Activated naive CD4-positive, alpha-beta T cell (primary cell): ENCODE measurements at places on chromosomes 16 and 17.

DNA sequence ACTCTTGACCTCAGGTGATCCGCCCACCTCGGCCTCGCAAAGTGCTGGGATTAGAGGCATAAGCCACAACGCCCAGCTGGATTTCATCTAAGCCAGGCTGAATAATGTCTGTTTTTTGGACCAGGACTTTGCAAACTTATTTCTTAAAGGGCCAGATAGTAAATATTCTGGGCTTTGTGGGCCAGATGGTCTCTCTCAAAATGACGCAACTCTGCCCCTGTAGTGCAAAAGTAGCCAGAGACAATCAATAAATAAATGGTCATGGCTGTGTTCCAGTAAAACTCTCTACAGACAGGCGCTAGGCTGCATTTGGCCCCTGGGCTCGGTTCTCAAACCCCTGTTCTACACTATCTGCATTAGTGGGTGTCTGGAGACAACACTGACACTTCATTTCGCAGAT, 121.9 kb upstream of the CDH13 start:
- no peak for DNase-seq

DNA sequence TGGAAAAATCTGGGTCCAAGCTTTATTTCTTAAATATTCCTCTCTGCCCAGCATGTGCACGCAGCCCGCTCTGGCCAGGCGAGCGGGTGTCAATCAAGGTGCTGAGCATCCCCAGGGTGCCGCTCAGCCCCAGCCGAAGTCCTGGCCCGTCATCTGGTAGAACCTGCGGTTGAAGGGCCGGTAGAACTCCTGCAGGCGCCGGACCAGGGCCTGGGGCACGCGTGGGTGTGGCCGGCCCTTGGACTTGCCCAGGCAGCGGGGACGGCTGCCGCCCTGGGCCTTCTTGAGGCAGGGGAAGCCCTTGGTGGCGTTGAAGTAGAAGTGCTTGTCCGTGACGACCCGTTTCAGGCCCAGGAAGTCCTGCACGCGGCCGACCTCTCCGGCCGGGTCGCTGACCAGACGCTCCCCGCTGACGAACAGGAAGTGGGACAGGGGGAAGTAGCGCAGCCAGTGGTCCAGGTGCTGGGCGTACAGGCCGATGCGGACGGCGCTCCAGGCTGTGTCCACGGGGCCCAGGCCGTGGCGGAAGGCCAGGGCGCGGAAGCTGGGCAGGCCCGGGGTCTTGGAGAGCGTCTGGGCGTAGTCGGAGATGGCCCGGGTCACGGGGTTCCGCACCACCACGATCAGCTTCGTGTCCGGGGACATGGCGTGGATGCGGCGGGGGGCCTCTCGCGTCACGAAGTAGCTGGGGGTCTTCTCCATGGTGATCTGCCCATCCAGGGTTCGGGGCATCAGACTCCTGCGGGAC, 6.6 kb downstream of the HS3ST6 start:
- DNase-seq, result no peak

- DNase-seq, result no peak
Observed at GRCh38 chr16:74305281-74305680, 8.7 kb downstream of the PSMD7 start.

DNA sequence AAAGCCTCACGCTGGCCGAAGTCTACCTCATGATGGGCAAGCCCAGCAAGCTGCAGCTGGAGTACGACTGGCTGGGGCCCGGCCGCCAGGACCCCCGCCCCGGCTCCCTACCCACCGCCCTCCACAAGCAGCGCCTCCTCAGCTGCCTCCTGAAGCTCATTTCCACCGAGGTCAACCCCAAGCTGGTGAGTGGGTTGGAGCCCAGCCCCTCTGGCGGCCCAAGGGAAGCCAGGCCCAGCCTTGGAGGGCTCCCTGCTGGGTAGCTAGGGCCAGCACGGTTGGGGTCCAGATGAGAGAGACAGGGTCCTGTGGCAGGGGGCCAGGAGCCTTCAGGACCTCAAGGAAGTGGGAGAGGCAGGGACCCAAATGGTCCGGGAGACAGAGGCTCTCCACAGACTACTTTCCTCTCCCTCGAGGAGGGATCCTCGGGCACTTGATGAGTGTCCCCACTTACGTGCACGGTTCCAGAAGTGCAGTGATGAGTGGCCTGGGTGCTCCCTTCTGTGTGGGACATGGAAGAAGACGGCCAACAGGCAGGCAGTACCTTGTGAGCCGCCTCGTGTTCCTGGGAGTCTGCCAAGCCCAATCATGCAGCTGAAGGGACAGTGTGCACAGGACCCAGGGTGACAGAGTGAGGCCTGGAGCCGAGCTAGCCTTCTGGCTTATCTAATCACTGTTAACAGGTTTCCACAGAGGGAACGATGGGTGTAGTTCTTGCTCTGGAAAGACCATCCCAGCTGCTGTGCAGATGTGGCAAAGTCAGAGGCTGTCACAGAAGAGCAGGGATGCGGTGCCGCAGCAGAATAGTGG, 21.1 kb upstream of the JPT2 start:
- DNase-seq, result no peak

DNA sequence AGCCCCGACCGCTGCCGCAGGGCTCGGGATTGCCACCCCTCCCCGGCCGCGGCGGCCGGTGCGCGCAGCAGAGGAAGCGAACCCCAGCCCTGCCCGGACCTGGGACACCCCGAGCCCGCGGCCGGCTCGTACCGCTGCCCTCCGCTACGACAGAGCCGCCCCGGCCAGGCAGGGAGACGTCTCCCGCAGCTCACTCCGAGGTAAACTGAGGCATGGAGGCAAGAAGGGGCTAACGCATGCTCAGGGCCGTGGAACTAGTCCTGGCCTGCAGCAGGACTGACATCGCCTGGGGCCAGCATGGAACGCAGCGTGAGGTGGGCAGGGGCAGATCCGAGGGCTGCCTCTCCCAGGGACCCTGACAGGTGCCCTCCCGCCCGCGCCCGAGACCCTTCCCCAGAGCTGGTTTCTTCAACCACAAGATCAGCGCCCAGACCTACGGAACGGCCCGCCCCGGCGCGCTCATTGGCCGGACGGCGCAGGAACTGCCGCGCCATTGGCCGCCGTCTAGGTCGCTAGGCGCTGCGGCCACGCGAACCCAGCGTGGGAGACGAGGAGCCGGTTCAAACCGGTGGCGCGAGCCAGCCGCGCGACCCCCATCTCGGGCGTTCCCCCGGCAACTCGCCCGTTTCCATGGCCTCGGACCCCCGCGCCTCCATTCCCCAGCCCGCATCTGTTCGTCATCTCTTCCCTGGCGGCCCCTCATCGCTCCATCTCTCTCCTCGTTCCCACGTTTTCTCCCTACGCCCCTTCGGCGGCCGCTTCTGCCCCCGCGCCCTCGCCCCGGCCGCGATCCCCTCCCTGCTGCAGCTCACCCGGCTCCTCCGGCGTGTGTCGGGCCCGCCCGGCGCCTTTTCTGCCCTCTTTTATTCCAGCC, at the start of gene SLC43A2:
Gene SLC43A2 (minus strand): TSS at position 853 of the 874 bp plus-strand sequence. CDS start 960 bp downstream, outside the sequence.
- peak; percentile 67 for DNase-seq

DNA sequence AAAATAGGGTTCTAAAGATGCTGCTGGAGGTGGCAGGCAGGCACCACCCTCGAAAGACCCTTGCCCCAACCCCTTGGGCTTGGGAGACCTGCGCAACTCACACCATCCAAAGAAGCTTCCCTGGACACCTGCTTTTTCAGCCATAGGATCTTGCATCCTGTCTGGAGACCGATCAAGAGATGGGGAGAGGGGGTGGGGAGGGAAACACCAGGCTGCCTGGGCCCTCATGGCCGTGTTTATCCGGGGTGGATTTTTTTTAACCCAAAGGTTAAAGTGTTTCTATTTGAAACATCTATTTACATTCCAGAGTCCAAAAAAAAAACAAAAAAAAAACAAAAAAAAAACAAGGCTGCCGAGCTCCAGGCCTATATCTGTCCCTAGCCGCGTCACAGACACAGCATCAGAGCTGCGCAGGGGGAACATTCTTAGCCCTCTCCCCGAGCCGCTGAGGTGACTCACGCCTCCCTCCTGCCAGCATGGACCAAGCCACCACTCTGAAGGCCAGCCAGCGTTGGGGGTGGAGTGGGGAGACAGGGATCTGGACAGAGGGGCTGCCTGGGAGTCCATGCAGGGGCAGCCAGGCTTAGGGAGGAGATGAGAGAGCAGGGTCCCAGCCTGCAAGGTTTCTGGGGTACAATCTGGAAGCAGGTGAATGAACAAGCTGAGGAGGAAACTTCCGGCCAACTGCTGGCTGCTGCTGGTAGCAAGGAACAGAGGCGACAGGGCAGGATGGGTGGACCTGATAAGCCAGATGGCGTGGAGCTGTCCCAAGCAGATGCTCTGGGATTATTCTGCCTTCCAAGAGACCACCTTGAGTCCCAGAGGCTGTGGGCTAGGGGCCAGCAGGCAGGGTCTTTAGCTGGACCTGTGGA, 14.8 kb downstream of the HDAC5 start:
- no peak for DNase-seq
